ENCODE measurements at places on chromosomes 3 and 15.

DNA sequence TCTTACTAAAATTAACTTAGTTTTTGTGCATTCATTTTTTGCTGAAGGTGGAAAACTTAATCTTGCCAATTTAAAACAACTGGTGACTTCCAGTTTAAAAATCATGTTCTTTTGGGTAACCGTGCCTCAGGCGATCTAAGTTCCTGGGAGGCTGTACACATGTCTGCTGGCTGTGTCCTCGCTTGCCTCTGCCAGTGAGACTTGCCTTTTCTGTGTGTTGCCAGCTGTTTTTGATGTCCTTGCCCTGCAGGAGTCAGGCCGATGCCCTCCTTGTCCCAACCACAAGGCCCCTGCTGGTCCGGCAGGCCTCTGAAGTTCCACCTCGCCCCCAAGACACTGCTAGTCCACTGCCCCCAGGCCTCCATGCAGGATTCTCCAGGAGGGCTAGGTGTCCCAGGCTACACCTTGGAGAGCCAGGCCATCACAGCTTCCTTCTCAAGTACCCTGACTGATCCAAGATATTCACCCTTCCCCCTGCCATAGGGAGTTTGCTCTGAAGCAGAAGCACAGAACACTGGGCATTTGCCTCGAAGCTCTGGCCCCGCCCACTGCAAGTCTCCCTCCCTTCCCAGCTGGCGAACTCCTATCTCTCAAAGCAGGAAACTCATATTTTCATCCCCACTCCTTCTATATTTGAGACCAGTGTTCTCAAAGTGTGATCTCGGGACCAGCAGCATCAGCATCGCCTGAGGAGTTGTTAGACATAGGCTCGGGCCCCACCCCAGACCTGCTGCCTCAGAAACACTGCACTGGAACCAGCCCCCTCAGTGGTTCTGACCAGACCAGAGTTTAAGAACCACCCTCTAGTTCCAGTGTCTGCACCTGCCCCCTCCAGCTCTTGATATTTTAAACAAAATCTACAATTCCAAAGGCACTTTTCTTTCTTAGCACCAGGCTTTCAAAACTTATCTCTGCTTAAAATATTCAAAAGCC is 185.8 kb upstream of the UBE2E1 start:
- no peak for DNase-seq

- DNase-seq, result no peak
Measured at GRCh38 chr3:7813365-7813764, 688.3 kb upstream of the LMCD1 start.

DNA sequence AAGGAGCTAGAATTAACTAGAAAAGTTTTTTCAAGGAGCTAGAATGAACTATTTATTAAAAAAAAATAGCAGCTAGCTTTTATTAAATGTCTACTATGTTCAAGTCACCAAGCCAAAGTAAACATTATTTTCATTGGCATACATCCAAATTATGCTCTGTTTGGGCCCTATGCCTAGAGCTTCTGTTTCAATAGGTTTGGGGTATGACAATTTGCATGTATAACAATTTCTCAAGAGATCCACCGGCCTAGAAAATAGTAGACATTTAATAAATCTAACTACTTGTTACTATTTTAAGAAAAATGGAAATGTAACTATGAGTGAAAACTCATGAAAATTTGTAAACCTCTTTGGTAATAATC is 8.0 kb downstream of the GABRR3 start:
- no peak for DNase-seq

GRCh38 chr3:123449102-123449996 is 459 bp upstream of the ADCY5 start:
- peak; percentile 28 for DNase-seq

DNA sequence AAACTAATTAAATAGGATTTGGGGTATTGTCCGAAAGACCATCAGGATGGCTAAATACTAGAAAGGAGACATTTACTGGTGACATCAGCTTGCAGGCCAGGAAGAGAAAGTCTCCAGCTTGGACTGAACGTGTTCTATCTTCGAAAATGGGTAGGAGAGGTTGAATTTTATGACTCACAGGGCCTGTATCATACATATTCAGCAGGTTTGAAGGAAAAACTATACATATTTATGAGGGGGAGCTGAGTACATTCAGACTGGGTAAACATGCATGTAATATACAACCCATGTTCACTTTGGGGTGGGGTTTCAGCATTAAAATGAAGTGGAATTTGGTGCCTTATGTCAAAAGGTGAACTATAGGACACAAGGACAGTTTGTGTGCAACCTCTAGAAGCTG is 129.3 kb upstream of the CRBN start:
- DNase-seq, result no peak

- no peak for DNase-seq
Measured at GRCh38 chr3:31624083-31624709, 91.5 kb downstream of the STT3B start.

Data from ELR (cell line).